ENCODE measurements at places on chromosomes 2 and 18.

DNA sequence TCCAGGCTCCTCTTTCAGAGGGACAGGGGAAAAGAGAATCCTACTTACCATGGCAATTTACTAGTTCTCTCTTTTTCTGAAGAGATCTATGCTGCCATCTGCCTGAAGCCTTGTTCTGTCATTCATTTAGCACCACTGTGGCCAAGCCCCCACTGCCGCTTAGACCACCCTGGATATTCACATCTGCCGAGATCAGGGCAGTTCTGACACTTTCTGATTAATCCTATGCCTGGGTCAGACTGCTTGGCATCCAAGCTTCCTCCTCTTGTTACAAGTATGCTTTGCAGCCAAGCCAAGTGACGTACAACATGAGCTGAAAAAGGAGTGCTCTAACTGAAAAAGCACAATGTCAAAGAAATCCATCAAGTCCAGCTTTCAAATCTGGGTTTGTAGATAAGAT is 332.6 kb downstream of the SUCLG1 start:
- no peak for DNase-seq

DNA sequence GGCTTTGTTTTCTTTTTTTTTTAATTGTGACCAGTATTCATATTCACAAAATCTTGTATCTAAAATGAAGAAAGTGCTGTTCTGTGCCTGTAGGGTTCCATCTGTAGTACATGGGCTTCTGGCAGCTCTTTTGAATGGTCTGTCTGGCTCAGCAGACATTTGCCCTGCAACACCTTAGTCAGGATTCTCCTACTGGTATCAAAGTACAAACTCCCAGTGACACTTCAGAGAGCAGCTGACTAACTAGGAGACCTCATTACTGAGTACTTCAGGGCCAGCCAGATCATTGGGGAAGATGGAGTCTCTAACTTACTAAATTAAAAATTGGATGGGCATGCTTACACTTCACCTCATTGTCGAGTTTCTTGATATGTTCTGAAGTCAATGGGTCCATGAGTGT is 39.7 kb downstream of the GRHL1 start:
- no peak for DNase-seq

DNA sequence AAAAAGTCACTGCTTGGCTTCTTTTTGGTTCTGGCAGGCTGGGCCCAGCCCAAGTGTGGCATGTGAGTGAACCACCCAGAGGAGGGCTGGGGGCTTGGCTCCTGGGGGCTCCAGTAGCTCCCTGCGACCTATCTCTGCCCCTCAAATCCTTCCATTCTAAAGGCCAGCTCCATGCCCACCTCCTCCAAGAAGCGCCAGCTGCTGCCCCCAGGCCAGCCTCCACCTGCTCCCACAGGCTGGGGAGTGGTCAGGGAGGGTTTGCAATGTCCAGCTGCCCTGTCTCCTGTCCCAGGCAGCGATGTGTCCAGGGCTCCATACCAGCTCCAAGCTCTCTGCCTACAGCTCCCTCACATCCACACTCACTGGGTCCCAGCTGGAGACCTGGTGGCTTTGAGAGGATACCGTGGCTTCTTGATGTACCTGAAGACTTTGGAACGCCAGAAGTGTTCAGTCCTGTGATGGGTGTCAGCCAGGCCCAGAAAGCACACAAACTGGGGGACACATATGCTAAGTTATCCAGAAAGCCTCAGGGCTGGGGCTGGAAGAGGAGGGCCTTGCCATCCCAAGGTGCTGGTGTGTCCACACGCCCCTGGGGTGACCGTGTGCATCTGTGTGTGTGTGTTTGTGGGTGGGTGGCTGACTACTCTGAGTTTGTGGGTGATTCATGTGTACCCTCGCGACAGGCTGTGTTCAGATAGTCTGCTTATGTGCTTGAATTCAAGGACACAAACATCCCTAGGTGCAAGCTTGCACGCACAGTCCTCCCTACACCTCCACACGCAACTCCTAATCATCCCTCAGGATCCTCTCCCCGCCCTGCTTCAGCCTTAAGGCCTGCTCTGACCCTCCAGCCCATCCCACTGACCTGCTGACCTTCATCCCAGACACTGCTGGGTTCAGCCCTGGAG is 33.4 kb downstream of the ZFP36L2 start:
- no peak for DNase-seq

DNA sequence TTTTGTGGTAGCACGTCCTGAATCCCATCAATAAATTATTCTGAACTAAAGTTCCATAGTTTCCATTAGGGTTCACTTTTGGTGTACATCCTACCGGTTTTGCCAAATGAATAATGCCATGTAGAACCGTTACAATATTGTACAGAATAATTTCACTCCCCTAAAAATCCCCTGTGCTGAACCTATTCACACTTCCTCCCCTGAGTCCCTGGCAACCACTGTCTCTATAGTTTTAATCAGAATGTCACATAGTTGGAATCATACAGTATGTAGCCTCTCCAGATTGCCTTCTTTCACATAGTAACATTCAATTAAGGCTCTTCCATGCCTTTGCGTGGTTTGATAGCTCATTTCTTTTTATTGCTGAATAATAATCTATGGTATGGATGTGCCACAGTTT is 9.6 kb upstream of the CASP8 start:
- no peak for DNase-seq

DNA sequence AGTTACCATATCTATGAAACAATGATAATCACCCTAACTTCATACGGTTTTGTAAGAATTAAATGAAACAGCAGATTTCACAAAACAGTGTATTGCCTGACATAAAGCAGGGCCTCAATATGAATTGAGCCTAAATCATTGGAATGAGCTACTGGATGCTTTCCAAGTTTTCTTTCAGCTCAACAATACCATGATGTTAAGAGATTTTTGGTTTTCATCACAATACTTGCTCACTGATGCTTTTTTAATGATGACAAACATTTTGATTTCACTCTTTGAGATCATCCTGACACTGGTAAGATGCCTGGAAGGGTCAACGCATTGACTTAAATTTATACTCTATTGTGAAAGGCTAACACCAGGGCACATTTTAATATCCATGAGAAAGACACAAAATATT is 377.5 kb downstream of the ZNF521 start:
- no peak for DNase-seq

GRCh38 chr2:142082368-142082767 is 48.4 kb downstream of the LRP1B start:
- no peak for DNase-seq

- DNase-seq: no peak
Observed at GRCh38 chr2:187986390-187987105, 305.1 kb upstream of the GULP1 start.

DNA sequence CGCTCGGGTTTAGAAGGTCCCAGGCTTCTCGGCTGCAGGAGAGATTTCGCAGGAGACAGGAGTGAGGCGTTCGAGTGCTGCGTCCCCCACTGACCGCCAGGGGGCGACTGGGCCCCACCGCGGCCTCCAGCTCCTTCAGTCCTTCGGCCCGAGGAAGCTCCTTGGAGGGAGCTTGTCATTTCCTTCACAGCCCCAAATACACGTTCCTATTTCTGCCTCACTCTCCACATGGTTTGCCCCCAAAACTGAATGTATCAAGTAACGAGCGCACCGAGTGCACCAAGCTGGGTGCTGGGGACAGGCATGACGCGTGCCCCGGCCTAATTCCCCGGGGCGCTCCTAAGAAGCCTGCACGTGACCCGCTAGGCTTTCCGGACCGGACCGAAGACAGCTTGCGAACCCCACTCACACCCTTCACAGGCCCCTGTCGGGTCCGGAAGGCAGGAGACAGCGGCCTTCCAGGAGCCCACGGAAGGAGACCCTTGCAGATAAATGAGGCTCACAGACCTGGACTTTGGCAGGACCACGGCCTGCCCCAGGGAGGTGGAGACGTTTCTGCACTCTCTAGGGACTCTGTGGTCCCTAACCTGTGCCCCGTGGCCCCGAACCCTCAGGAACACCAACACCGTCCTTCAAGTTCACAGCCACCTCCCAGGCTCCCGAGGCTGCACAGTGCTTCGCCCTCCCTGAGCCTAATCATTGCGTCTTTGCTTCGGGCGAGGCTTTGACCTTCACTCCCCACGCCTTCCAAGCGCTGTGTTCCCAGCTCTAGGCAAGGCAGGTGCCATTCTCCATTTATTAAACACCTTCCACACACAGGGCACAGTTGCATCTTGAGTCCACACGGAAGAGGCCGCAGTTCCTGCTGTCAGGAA is 13.0 kb upstream of the FAHD2A start:
- peak; percentile 25 for DNase-seq

GRCh38 chr2:56376699-56377665 is 193.2 kb downstream of the CCDC85A start:
- DNase-seq: no peak
